ENCODE measurements at places on chromosomes 12 and 14.
A peak's percentile ranks its signal among the peaks of the same experiment; 100 is the strongest.

- DNase-seq: no peak
These were observed 18.6 kb upstream of the DCAF5 start for GRCh38 chr14:69171569-69171968.

DNA sequence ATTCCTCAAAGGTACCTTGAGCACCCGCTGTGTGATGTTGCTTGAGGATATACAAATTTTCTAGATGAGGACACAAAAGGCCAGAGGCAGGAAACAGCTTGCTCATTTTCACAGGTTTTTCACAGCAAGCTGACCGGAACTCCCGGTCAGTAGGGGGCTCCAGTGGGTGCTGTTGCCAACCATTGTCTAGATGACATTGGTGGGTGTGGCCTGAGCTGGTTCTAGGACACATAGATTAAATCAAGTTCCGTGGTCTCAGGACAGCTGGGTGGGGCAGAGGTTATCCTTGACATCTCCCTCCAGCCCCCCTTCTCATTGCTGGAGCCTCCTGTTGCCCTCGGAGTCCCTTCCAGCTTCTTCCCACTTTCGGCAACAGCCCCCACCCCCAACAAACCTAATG lies 153.6 kb upstream of the FKBP4 start:
- no peak for DNase-seq

DNA sequence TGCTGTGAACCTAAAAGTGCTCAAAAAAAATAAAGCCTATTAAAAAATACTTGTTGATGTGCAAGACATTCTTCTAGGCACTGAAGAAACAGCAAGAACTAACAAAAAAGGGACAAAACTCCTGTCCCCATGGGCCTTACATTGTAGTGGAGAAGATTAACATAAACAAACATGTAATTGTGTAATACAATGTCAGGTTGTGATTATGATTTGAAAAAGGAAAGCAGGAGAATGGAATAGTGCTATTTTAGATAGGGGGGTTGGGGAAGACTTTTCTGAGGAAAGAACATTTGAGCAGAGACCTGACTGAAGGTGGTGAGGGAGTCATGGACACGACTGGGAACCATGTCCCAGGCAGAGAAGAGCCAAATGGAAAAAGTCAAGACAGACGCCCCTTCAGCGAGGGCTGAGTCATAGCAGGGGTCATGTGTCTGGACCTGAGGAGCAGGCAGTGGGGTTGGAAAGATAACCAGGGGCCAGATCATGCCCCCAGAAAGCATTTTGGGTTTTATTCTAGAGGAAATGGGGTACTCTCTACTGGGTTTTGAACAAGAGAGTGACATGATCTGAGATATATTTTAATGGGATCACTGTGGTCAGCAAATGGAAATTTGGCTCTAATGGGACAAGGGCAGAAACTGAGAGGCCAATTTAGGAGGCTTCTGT lies 19.4 kb upstream of the IFNG start:
- no peak for DNase-seq

- DNase-seq: peak; percentile 99
These were observed 1.9 kb upstream of the PTMS start for GRCh38 chr12:6764011-6764828.

GRCh38 chr12:25155022-25155576 lies 39.9 kb downstream of the DNAI7 start:
- DNase-seq: no peak

DNA sequence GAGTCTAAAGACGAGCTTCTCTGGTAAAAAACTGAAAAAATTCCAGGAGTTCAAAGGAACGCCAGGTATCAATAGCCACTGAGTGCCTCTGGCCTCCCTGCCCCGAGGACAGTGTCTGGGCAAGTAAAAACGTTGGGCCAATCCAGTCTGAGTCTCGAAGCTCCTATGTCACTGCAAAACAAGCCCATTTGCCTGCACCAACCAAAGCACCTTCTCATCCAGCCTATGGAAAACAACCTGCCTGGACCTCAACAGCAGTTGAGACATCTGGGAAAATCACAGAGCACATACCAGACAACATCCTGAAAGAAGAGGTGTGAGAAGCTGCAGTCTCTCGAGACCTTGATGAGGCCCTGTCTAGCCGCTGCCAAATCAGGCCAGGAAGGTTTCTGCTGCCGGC lies 56.6 kb downstream of the RNF34 start:
- DNase-seq: no peak

- no peak for DNase-seq
These were observed 1.2 kb downstream of the PPM1H start for GRCh38 chr12:62933602-62934238.

DNA sequence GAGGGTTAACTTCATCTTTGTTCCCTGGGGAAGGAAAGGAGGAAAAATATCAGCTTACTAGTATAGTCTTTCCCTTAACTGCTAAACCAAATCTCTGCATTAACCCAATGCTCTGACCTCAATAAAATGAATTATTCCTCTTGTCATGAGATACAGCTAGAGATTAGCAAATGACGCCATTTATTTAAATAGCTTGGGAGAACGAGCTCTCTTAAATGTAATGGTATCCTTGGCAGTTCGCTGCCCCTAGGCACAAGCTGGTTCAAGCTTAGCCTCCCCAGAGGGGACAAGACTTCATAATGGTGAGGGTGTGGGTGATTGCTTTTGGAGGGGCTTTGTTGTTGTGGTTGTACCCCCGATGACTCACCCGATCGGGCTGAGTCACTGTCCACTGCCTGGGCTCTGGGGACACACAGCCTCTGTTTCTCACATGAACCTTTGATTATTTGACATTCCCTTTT lies 19.6 kb downstream of the FNTB start:
- no peak for DNase-seq

- DNase-seq: peak; percentile 65
These were observed 62.9 kb upstream of the NID2 start for GRCh38 chr14:52131640-52132320.

DNA sequence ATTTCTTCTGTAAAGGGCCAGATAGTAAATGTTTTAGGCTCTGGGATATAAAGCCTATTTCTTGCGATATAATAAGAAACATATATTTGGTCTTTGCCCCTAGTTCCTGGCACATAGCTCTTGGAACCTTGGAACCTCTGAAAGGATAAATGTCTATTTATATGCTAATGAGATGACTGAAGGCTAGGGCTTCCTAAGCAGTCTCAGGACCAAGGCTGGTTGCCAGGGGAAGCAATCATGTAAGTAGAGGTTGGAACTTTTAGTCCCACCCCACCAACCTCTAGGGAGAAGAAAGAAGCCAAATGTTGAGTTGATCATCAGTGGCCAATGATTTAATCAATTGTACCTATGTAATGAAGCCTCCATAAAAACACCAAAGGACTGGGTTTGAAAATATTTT lies 26.6 kb upstream of the NFYB start:
- DNase-seq: no peak

DNA sequence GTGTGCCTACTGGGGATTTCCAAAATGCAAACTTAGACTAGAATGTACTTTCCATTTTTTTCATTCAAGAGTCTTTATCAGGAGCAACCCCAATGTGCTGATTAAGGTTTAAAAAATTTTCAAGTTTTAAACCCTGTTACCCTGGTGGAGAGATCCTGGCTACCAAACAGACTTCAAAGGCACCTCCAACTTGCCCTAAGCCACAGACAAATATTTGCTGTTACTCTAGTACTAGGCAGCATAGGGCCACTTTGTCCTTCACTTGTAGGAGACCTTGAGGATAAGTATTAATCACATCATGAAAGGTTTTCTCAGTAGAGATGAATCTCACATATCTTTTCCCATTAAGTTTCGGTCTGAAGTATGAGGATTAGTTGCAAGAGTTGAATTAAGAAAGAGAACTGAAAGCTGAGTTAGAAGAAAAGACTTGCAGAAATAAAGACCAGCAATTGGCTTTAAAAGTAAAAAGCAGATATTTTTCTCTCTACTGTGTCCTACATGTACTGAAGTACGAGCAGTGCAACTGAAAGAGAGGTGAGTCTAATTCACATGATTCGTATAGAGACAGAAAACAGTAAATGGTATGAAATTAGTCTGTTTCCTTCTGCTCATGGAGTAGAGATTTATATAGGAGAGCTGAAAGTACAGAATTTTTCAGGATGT lies 28.3 kb downstream of the NTN4 start:
- no peak for DNase-seq

DNA sequence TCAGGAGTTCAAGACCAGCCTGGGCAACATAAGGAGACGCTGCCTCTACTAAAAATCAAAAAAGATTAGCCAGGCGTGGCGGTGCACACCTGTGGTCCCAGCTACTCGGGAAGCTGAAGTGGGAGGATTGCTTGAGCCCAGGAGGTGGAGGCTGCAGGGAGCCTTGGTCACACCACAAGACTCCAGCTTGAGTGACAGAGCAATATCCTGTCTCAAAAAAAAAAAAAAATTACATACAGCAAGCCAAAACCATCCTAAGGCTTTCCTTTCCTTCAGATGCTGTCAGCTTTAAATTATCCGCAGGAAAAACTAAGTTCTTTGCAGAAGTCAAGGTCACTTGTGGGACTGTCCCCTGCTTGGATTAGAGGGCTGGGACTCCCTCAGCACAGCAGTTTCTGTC lies 1.3 kb downstream of the CS start:
- no peak for DNase-seq

- DNase-seq: peak; percentile 84
These were observed at the start of gene PPFIBP1 for GRCh38 chr12:27523642-27524493. PPFIBP1 (plus strand) TSS chr12:27524206; CDS start chr12:27633397, 109,191 bp downstream.

GRCh38 chr14:68448252-68448902 lies 344.5 kb downstream of the ZFP36L1 start:
- no peak for DNase-seq

DNA sequence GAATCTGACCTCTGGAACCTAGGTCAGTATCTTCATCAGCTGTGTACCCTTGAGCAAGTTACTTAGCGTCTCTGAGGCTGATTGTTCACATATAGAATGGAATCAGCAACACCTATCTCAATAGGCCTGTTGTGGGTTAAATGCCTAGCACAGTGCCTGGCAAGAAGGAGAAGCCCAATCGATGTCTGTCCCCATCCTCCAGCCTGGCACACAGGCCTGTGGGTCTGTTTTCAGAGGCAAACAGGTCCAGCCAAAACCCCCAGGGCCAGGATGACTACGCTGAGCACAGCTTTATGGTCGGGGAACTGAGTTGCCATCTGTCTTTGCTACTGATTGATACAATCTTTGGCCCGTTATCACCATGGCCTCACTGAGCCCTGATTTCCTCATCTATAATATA lies 89.2 kb downstream of the NUAK1 start:
- DNase-seq: no peak

- no peak for DNase-seq
These were observed 312.1 kb downstream of the ITPR2 start for GRCh38 chr12:26520869-26521268.

DNA sequence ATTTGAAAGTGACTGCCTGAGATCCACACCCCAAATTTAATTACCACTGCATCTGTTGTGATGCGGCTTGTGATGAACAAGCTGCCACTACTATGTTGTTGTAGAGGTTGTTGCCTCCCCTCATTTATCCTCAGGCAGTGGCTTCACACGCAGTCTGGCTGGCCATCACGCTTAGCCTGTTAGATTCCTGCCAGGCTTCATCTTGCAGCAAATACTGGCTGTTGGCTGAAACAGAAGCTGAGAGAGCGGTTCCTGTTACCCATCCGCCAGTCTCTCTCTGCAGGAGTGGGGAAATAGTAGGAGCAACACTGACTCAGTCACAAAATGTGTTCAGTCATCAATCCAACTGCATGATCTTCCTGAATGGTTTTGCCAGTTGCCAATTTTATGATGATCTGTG lies 934.4 kb downstream of the FLRT2 start:
- DNase-seq: no peak

DNA sequence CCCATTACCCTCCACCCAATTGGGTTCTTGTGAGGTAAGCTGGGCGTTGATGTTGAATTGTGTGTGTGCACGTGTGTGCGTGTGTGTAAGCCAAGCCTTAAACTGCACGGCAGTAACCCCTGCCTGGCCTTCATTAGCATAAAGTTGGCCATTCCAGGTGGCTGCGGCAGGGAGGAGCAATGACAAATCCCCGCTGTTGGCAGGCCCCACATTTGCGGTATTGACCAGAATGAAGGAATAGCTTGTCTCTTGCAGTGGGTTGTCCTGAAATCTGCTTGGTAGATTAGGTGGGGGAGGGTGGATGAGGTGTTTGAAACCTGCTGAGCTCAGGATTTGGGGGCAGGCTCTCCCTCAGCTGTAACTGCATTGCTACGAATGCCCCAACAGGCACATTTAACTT lies 7.3 kb downstream of the VSX2 start:
- DNase-seq: no peak

- DNase-seq: no peak
These were observed 15.1 kb upstream of the SLC25A3 start for GRCh38 chr12:98578392-98578791.

- DNase-seq: no peak
These were observed 59.0 kb downstream of the GAS2L3 start for GRCh38 chr12:100632445-100632892.

GRCh38 chr14:62064751-62065323 lies 302.6 kb downstream of the SNAPC1 start:
- DNase-seq: no peak

DNA sequence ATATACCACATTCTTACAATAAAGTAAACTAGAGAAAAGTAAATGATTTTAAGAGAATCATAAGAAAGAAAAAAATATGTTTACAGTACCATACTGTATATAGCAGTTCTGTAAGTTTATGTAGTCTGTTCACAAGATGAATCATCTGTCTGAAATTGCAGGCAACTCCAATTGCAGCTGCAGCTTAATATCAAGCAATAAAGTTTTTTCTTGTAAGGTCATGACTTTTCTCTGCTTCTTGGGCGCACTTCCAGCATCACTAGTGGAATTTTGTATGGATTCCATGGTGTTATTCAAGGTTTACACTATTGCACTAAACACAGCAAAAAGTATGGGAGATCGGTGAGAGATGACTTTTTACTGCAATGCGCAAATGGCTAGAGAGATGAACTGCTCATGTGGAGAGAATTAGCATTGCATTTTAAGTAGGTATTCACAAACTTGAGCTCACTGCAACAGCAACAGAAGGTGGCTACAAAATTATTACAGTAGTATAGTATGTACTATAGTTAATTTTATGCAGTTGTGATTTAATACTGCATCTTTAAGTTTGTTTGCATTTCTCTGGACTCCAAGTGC lies 445.4 kb upstream of the OR4E1 start:
- DNase-seq: no peak

GRCh38 chr12:105477873-105478272 lies 147.4 kb downstream of the C12orf75 start:
- DNase-seq: no peak

DNA sequence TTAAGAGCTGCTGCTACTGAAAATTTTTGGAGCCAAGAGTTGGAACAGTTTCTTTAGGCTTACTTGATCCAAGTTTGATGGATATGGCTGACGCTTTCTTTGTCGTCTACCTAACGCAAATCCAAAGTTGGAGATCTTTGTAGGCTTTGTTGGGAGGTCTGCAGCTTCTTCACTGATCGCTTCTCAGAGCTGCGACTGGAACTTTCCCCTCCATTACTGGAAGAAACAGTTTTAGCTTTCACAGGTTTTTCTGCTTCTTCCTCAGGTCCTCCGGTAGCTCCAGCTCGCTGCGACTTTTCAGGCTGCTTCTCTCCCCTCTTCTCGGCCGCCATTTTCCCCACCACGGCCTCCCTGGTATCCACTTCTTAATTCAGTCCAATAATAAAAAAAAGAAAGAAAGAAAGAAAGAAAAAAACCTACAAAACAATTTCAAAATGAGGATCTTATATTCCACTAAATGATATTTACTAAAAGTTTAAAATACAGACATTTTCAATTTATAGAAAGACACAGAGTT lies 178.1 kb upstream of the HMGA2 start:
- no peak for DNase-seq

- DNase-seq: peak; percentile 87
These were observed 7.3 kb downstream of the JAG2 start for GRCh38 chr14:105161309-105161708.

Measured in NCI-H2081 treated with DMSO at 0.1 percent for 48 hours (cell line).